Ovary (tissue), 10 donors: ENCODE measurements at places on chromosomes 3 and 15. TPM values are rescaled to one million over a fixed set of nuclear protein-coding genes. Genes with fewer than 3 reads are reported as not detected.

The CPLX3 gene
- polyA plus RNA-seq, result not detected

The CP gene
- polyA plus RNA-seq, result 2.1 TPM

The BDH1 gene
- polyA plus RNA-seq, result 11.7 TPM

DNA sequence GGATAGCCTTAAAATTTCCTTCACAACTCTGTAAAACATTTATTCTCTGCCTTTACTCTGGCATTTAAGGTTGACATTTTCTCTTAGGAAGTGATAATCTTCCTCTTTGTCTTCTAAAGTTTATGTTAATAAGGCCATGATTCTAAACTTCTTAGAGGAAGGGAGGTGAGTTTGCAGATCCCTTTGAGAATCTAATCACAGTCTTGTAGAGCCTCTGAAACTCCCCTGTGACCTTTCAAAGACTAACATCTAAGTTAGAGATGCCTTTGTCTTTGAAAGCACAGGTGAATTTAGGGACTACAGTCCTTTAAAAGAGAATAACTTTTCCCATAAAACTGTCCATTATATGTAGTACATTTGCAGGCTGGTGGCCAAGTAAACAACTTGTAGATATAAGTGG lies 115.1 kb downstream of the PLCL2 start:
- no peak overlapping the region for H3K27ac ChIP-seq
- H3K4me1 ChIP-seq, result peaks cover 2% of the 10 kb centered on the region
- no peak for DNase-seq
- H3K4me3 ChIP-seq, result no peak overlapping the region

DNA sequence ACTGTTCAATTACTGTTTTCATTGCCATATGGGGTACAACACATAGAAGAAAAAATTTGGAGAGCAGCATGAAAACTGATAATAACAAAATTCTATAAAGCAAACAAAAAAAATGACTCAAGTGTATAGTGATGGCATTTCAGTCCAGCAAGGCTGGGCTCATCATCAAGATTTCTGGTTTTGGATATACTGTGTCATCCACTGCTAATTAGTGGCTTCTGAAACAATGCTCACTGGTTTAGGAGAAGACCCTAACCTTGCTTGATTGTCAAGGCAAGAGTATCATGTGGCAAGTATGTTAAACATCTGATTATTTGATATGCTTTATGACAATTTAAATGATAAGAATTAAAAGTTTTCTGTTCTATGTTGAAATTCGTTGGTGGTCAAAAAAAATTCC lies 96.9 kb downstream of the RFX7 start:
- no peaks in the 10 kb centered on the region for H3K27me3 ChIP-seq
- no peak overlapping the region for H3K4me3 ChIP-seq
- no peaks in the 10 kb centered on the region for H3K36me3 ChIP-seq
- H3K4me1 ChIP-seq, result no peaks in the 10 kb centered on the region
- no peak overlapping the region for H3K27ac ChIP-seq
- DNase-seq, result no peak

The NR1I2 gene
- polyA plus RNA-seq, result 0.21 TPM

The CCDC54 gene
- not detected for polyA plus RNA-seq

The DALRD3 gene
- polyA plus RNA-seq, result 23.0 TPM

DNA sequence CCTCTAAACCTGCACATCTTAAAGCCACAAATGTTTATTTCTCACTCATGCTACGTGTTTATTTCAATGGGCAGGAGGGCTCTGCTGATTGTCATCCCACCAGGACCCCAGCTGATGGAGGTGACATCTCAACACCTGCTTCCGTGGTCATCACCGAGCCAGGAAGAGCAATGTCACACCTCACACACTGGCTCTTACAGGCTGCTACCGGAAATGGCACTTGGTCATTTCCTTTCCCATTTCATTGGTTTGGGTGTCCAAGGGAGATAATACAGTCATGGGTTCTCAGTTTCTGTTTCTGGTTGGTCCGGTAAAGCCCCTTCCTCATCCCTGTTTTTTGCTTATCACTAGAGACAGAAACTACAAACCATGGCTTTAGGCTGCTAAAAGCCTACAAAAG lies 41.9 kb downstream of the ABHD2 start:
- H3K36me3 ChIP-seq, result no peaks in the 10 kb centered on the region
- no peak overlapping the region for H3K4me3 ChIP-seq
- no peak overlapping the region for H3K27ac ChIP-seq
- no peaks in the 10 kb centered on the region for H3K4me1 ChIP-seq
- H3K27me3 ChIP-seq, result no peaks in the 10 kb centered on the region

GRCh38 chr3:13393427-13394360 lies 26.4 kb downstream of the NUP210 start:
- no peaks in the 10 kb centered on the region for H3K27me3 ChIP-seq
- H3K27ac ChIP-seq, result no peak overlapping the region
- no peaks in the 10 kb centered on the region for H3K36me3 ChIP-seq

- no peak overlapping the region for H3K27ac ChIP-seq
- H3K36me3 ChIP-seq, result no peaks in the 10 kb centered on the region
- H3K4me3 ChIP-seq, result no peak overlapping the region
- no peaks in the 10 kb centered on the region for H3K4me1 ChIP-seq
- no peak for DNase-seq
Measured at GRCh38 chr3:81853431-81853830, 92.0 kb upstream of the GBE1 start.

DNA sequence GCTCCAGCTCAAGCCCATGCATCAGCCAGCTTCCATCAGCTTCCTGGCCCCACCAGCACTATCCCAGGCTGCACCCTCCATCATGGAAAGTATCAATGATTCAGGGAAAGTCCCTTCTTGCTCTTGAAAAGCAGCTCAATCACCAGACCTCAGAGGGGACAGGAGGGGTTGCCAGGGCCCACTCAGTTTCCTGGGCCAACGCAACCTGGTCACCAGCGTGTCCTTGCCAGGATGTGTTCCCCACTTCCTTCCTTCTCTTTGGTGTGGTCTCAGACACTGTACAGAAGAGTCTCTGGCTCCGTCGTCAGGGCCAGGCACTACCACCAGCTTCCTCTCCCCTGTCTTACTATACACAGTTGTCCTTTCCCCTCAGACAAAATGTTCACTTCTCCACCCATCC lies 3.0 kb downstream of the HDC start:
- H3K4me3 ChIP-seq, result no peak overlapping the region
- H3K36me3 ChIP-seq, result no peaks in the 10 kb centered on the region
- H3K27ac ChIP-seq, result no peak overlapping the region
- DNase-seq, result no peak
- no peaks in the 10 kb centered on the region for H3K4me1 ChIP-seq

DNA sequence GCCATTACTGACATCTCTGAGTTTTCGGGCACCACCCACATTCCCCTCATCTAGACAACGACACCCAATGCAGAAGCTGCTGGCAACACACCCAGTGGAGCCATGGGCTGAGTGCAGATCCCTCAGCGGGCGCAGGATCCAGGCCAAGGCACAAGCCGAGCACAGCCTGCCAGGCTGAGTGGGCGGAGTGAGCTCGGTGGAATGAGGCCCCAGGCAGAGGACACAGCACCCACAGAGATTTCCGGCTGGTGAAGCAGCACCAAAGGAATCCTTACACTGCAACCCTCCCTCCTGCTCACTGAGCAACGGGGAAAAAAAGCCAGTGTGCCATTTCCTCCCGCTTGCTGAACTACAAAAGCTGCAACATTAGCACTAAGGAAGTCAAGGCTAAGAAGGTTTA lies 34.3 kb downstream of the ZMAT3 start:
- H3K4me1 ChIP-seq, result no peaks in the 10 kb centered on the region
- H3K27me3 ChIP-seq, result no peaks in the 10 kb centered on the region
- H3K27ac ChIP-seq, result no peak overlapping the region
- H3K4me3 ChIP-seq, result no peak overlapping the region
- H3K36me3 ChIP-seq, result no peaks in the 10 kb centered on the region

The C3orf20 gene
- polyA plus RNA-seq, result 0.08 TPM

DNA sequence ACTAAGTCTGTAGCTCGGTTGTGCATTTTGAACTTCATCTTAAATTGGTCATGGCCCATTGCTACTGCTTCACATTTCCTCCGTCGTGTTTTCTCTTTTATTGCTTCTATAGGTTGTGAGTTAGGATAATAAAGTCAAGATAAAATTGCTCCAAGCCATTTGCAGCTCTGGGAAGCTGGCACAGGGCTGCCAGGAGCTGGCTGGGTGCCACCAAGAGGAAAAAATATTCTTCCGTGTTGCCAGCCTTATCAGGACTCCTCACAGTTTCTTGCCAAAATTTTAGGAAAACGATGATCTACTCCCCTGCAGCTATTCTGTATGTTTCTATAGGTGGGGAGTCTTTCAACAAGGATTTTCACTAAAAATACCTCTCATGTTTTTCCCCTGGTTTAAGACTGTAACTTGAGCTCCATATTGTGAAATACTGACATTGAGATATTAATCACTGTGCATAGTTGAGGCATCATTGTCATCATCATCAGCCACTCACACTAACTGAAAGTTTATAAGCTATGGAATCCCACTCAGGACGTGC lies 55.4 kb upstream of the PIAS1 start:
- no peaks in the 10 kb centered on the region for H3K27me3 ChIP-seq
- DNase-seq, result no peak
- no peak overlapping the region for H3K27ac ChIP-seq
- peaks cover 3% of the 10 kb centered on the region for H3K4me1 ChIP-seq

GRCh38 chr3:15347737-15348110 lies 15.3 kb upstream of the SH3BP5 start:
- H3K36me3 ChIP-seq, result no peaks in the 10 kb centered on the region
- H3K4me1 ChIP-seq, result no peaks in the 10 kb centered on the region
- DNase-seq, result no peak
- no peak overlapping the region for H3K27ac ChIP-seq
- H3K4me3 ChIP-seq, result no peak overlapping the region
- H3K27me3 ChIP-seq, result no peaks in the 10 kb centered on the region

DNA sequence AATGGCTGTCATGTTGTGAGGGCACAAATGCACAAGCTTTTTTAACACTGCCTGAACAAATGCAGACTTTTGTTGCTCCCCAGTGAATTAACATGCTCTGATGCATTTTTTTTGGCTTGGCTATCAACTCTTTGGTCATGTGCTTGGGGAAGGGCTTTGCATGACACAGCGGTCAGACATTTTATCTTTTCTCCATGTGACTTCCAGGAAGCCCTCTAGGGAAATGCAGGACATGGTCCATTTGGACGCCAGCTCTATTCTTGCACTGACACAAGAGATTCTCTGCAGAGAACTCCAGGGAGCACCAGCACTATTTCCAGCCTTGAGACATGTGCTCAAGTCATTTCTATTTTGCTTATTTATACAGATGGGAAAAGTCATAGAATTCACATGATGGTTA lies 46.2 kb downstream of the NEK11 start:
- H3K36me3 ChIP-seq, result no peaks in the 10 kb centered on the region
- peaks cover 4% of the 10 kb centered on the region for H3K27me3 ChIP-seq
- H3K27ac ChIP-seq, result no peak overlapping the region
- no peaks in the 10 kb centered on the region for H3K4me1 ChIP-seq
